NCI-H82 (cell line): ENCODE measurements at places on chromosomes 2 and 18.

DNA sequence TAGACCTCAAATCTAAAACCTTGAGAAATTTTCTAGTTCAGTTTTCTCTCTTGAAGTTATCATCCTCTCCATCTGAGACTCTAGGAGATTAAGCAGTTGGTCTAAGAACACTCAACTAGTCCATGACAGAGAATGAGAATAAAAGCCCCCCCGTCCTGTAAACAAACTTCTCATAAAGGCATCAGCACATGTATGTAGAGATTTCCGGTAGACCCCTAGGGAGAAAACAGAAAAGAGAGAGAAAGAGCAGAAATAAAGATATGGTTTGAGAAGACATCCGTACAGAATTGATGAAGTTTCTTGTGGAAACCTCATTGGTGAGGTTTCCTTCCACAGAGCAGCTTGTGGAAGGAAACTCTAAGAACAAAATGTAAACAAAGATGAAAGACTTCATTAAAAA lies 3.2 kb upstream of the GPR155 start:
- DNase-seq = no peak

- peak; percentile 62 for DNase-seq
These were observed 83.7 kb upstream of the FSHR start for GRCh38 chr2:49237867-49238603.

DNA sequence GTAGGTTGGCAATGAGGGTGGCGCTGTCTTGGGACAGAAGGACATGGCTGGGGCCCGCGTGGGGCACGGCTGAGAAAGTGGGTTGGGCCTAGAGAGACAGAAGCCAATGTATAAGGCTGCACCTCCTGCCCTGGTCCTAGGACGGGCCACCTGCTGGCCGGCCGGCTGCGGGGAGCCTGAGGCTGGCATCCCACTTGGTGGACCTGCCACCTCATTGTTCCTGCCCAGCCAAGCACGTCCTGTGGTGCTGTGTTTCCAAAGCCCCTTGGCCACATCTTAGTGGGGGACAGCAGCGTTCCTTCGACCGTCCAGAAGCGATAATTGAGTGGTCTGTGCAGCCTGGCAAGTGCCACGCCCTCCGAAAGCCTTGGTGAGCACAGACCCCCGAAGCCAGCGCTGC lies 223.9 kb downstream of the LDLRAD4 start:
- DNase-seq = no peak

DNA sequence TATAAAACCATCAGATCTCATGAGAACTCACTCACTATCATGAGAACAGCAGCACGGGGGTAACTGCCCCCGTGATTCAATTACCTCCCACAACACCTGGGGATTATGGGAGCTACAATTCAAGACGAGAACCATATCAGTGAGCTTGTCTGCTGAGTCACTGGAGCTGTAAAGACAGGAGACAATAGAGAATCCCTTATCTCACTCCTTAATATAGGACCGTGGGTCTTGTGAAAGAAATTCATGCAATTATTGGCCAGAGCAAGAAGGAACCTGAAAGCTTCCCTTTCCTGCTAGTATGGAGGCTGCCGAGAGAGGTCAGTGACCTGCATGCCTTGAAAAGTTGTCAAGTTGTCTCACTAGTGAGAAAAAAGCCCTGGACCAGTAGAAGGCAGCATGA lies 9.5 kb upstream of the TNFAIP6 start:
- no peak for DNase-seq
